ENCODE measurements at places on chromosomes 13 and 19.

DNA sequence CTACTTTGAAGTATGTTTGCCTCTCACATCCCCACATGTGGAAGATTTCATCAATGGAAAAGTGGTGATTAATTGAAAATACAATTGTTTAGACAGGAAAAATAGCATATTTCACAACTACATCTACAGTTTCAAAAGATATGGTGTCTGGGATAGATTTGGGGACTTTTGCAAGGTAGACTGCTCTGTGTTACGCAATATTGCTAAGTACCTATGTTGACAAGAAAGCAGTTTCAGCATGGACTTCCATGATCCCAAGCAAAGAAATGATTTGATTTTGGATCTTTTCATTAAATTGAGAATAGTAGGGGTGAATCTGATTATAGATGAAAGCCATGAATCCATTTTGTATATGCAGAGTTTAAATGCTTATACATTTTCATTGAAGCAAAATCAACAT is 10.5 kb downstream of the ZNF160 start:
- no peak for DNase-seq

DNA sequence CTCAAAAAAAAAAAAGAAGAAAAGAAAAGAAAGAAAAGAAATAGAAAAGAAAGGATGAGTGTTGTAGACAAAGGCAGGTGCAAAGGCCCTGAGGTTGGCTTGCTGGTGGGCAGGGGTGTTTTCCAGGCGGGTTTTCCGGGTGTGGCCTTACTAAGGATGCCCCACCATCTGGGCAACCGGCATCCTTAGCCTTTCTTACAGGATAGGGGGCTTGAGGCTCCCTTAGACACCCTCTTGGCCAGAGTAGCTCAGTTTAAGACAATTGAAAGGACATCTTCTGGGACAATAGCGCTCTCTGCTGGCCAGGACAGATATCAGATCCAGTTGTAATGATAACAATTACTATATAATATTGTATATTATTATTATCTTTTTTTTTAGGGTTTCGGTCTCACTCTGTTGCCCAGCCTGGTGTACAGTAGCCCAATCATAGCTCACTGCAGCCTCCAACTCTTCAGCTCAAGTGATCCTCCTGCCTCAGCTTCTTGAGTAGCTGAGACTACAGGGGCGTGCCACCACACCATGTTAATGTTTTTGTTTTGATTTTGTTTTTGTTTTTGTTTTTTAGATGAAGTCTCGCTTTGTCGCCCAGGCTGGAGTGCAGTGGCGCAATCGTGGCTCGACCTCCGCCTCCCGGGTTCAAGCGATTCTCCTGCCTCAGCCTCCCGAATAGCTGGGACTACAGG is 1.4 kb upstream of the QTRT1 start:
- DNase-seq = peak; percentile 52

DNA sequence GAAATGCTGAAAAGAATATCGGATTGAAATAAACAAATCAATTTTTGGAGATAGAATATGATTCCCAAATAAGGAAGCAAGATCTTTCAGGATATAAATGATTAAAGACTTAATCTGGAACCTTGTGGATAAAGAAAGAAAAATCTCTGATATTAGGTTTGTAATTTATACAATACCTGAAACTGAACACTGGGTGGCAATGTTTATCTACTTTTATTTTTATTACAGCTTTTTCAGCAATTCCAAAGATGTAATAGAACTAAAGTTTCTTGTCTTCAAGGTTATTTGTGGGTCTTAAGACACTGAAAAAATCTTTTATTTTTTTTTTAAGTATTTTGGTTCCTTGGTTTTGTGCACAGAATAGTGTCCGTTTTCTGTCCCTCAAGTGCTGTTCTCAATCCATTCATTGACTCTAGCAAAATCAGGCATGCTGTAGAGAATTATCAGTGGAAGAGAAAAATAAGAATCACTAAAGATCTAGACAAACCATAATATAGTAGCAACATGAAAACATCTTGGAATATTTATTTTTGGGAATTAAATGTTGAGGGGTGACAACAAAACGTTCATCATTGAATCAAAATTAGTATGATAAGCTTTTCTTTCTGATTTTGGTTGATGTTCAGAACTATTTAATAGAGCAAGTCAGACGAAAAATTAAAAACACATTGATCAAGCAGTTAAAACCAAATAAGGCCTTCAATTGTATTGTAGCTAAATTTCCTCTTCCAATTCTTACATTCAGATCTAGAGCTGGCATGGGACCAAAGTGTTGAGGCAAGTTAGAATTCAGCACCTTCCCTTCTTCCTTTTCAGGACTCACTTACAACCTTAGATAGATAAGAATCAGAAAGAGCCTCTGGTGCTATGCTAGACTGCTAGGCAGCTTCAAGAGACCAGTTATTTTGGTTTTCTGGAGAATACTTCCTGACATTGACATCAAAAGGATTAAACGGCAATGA is 704.4 kb upstream of the PCDH20 start:
- no peak for DNase-seq

GRCh38 chr19:35005256-35005977 is 5.3 kb downstream of the GRAMD1A start:
- no peak for DNase-seq

- DNase-seq = peak; percentile 98
Observed at GRCh38 chr19:14544977-14545715, 15.8 kb downstream of the TECR start.

GRCh38 chr13:93180356-93180969 is 46.1 kb upstream of the GPC6 start:
- no peak for DNase-seq

- no peak for DNase-seq
Observed at GRCh38 chr19:6489278-6490061, 7.9 kb upstream of the DENND1C start.

DNA sequence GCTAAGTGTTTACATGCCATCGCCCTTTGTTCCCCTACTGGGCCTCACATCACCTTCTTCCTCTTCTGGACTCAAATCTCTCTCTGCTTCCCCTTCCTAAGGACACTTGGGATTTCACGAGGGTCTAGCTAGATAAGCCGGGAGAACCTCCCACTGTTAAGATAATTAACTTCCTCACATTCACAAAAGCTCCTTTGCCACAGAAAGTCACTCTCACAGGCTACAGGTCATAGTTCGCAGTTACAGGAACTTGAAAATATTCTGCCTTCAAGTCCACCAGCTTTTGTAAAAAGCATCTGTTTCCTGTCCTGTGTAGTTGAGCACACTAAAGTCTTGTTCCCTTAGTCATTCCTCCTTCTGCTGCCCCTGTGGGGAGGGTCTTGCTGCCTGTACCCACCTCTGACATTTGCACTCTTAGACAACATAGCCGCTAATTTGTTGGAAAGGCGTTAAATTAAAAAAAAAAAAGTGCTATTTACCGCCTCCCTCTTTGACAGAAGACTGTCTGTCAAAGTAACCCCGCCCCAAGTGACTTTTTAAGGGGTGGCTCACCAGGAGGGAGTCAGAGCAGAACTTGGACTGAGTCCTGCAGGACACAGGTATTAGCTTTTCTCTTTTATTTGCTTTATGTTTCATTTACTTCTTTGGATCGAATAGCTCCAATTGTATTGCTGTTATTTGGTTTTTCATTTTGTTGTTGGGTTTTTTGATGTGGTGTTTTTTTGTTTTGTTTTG is 26.8 kb upstream of the CEACAM21 start:
- DNase-seq = peak; percentile 52

DNA sequence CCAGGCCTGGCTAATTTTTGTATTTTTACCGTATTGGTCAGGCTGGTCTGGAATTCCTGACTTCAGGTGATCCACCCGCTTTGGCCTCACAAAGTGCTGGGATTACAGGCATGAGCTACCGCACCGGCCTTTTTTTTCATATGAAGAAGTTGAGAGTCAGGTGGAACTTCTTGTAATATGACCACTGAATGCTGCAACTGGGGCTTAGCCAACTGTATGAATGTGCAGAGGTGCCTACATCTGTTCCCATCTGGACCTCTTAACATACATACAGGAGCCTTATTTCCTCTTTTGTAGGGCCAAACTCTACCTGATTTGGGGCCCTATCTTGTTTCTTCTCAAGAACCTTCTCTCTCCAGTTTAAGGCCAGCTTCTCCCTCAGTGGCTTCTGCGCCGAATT is 11.9 kb upstream of the GGACT start:
- no peak for DNase-seq

DNA sequence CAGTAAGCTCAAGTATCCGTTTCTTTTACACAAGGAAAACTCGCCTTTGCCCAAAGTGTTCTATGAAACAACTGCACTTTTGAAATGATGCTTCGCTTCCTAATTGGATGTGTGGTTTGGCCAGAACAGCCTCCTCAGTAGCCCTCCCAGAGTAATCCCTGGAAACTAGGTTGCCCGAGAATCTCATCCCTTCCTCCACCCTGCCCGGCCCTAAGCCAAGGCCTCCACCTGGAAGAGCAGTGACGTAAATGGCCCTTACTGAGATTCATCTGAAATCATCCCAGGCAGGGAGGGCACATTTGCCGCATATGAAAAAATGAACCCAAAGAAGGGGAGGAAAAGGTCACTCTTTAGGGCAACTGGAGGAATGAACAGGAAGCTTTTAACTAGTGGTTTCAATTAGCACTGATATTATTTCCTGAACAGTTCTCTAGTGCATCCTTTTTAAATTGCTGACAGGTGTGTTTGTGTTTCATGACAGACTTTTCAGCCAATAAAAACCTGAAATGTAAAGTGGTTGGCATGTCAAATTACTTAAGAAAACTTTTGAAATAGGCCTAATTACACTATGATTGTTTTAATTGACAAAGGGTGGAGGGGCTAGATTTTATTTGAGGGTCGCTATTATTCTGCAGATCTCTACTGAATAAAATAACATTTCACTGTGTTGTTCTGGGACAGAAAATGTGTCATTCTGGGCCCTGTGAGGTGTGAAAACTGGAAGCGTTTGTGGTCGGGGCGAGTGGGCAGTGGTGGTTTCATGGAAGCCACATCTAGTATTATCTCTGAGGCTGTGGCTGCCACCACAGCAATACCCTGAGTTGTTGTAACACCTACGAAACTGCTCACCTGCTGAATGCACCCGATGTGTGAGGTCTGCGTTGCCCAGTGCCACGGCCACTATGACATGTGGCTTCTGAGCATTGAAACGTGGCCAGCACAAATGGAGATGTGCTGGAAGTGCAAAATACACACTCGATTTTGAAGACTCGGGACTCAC is 112.1 kb downstream of the ZIC5 start:
- no peak for DNase-seq

GRCh38 chr19:4580961-4581665 is 21.6 kb upstream of the SEMA6B start:
- no peak for DNase-seq

GRCh38 chr13:114309806-114310410 is 4.4 kb upstream of the CHAMP1 start:
- DNase-seq = no peak

- no peak for DNase-seq
Observed at GRCh38 chr13:77040835-77041234, 13.9 kb upstream of the FBXL3 start.

GRCh38 chr19:48819366-48819816 is 8.6 kb upstream of the BCAT2 start:
- peak; percentile 69 for DNase-seq

DNA sequence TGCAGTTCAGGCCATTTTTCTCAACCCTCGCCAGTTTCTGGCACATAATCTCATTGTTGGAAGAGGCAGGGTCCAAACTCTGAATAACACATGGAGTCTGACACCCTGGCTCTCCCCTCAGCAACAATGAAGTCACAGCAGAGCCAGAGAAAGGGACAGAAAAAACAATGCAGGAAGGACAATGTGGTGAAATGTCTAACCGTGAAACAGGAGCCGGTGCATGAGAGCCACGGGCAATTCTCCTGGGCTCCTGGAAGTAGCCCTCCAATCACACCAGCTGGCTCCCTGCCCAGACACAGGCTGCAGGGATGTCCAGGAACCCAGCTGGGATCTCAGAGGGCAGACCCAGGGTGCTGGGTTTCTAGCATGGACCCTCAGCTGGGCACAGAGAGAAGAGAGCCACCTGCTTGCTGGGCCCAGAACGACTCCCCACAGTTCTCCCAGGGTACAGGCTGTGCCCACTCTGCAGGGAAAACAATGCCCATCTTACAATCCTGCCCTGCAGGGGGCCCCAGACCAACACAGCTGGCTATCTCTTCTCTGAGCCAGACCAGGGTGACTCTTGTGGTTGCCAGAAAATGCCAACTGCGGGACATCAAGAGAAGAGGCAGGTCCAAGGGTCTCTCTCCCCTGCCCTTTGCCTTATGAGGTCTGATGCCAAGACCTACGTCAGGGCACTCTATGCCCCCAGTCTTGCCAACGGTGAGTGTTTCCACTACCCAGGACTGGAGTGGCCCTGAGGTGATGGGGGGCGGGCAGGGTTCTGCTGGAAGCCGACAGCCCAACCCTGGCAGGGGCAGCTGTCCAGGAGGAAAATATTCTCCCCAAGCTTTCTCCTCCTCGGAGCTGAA is 64.5 kb downstream of the CEBPG start:
- DNase-seq = peak; percentile 67

- DNase-seq = no peak
Observed at GRCh38 chr13:50123515-50123861, 108.2 kb downstream of the KCNRG start.

- no peak for DNase-seq
Observed at GRCh38 chr19:351976-352625, 7.5 kb upstream of the MIER2 start.

- no peak for DNase-seq
Observed at GRCh38 chr13:50244713-50245574, 229.7 kb downstream of the KCNRG start.

DNA sequence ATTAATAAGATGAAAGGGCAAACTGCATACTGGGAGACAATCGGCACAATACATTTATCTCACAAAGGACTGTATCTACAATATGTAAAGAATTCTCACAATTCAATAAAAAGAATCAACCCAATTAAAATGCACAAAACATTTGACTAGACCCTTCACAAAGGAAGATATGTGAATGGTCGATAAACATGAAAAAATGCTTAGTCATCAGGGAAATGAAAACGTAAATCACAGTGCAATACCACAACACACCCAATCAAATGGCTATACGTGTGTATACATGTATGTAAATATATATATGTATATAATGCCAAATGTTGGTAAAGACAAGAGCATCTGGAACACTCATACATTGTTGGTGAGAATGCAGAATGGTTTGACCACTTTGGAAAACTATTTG is 21.9 kb upstream of the RFC3 start:
- no peak for DNase-seq

GRCh38 chr13:83372786-83373185 is 509.5 kb downstream of the SLITRK1 start:
- DNase-seq = no peak

All from Ammon's horn (tissue), 1 donor.